Lung (tissue), 17 donors: ENCODE measurements at places on chromosomes 2 and 18. TPM values are rescaled to one million over a fixed set of nuclear protein-coding genes. Genes with fewer than 3 reads are reported as not detected.
A peak's percentile ranks its signal among the peaks of the same experiment; 100 is the strongest.

DNA sequence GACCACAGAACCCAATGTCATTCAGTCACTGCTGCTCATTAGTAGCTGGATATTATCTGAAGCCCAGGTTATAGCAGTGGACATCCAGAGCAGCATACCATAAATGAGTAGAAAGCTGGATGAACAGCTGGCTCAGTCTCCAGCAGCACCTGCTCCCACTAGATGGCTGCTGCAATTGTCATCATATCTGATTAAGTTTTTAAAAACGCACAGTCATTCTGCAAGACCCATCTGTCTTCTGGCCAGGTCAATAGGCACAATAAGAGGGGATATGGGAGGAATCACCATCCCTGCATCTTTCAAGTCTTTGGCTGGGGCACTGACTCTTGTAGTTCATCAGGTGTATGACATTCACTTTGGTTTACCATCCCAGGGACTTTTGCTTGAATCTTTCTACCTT, 55.1 kb upstream of the XDH start:
- DNase-seq = no peak

DNA sequence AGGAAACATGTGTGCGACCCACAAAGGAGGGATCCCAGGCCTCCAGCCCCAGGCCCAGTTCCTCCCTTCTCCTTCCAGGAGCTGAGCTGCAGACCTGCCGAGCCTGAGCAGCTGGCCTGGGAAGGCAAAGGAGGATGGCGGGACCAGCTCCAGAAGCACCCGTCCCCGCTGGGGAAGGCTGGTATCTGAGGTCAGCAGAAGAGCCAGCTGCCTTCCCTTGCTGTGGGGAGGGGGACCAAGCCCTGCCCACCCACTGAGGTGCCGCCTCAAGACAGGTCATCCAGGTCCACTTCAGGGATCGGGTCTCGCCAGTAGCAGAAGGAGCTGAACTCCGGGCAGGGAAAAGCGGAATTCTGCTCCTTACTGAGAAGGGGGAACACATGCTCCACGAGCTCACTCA, 73.2 kb downstream of the EMILIN2 start:
- no peak for DNase-seq

DNA sequence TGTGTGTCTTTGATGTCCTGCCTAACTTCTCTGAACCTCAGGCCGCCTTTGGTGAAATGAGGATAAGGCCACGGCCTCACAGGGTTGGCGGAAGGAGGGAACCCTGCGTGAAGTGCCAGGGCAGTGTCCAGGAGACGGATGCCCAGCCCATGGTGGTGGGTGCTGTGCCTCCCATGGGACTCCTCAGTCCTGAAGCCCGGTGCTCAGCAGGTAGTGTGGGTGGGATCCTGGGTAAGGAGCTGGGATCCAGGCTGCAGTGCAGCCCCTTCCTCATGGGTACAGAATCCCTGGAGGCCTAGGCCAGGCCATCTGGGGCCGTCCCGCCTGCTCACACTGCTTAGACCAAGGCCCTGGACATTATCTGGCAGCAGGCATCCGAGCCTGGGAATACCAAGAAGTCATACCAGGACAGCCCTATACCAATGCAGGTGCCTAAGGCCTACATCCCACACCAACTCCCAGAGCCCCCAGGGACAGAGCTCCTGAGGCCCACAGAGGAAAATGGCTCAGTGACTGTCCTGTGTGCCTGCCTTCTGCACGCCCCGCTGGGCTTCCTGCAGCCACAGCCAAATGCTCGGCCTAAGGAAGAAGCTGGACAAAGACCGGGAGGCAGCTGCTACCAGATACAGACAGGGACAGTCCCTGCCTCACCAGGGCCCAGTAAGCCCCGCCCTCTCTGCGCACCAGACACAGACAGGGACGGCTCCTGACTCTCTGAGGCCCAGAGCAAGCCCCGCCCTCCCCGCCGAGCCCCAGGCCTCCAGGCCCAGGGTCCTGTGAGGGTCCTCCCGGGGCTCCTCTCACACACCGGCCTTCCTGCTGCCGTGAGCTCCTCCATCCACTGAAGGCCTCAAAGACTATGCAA, 78.0 kb downstream of the NDUFA10 start:
- peak; percentile 12 for DNase-seq

GRCh38 chr2:164388511-164388910, 232.8 kb downstream of the GRB14 start:
- peak; percentile 1 for DNase-seq

DNA sequence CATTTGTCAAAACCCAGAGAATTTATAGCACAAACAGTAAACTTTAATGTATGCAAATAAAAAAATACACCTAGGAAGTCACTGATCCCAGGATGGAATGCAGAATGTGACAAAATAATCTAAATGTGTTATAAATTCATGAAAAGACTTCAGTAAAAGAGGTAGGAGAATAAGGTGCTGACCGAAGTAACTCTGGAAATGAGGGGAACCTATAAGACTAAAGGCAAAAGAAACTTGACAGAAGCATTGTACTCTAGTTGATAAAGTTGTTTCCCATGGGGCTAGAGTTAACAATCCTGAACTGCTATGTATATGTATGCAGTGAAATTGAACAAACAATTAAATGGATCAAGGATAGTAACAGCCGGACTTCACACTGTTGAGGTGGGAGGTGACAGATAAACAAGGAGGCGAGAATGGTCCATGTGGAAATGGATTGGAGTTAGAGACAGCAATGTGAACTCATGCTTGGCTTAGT, 24.5 kb downstream of the IRS1 start:
- no peak for DNase-seq

DNA sequence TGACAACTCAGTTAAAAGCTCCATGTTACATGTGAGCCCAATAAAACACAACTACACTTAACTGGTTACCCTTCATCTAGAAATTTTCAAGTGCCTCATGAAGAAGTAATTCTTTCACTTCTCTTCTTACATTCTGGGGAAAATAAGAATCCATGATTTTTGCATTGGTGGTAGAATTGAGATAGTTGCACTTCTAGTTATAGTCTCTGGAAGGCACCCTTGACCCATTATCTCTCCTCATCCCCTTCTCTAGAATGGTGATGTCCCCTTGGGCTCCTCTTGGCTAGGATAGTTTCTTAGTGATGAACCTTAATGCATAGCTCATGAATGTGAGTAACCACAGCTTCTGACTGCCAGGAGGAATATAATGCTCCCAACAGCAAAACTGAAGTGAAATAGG, 3.6 kb downstream of the LGALSL start:
- no peak for DNase-seq

- DNase-seq = no peak
These were observed 194.1 kb downstream of the CTIF start for GRCh38 chr18:48732767-48733424.

DNA sequence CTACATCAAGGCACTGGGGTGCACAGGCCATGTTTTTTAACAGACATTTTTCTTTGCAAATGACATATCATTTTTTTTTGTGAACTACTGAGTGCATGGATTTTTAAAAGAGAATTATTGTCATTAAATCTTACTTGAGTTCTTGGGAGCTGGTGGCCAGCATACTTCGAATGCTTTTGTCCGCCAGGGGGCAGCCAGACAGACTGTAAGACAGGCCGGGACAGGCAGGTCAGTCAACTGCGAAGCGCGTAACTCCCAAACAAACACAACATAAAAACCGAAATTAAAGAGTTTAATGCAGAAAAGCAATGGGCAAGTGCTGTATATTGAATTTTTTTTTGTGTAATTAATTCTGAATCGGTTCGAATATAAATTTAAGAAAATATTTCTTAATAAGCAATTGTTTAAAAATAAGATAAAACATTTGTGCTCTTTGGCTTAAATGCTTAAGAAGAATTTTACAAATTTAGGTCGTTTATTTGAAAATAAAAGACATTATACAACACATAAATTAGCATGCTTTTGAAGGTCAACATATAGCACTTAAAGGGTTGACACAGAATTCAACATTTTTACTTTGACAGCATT, 142.2 kb upstream of the PXDN start:
- DNase-seq = peak; percentile 79

Gene LONRF2
- total RNA-seq = 5.2 TPM

Gene GNAL
- 3.7 TPM for total RNA-seq

Gene SNORC
- total RNA-seq = 0.97 TPM
